Stimulated activated CD4-positive, alpha-beta T cell treated with anti-CD3 and anti-CD28 coated beads, Interleukin-1b, Interleukin-23, amount 100 ng/mL, for 48 hours (primary cell): ENCODE measurements at places on chromosomes 6 and 20.

DNA sequence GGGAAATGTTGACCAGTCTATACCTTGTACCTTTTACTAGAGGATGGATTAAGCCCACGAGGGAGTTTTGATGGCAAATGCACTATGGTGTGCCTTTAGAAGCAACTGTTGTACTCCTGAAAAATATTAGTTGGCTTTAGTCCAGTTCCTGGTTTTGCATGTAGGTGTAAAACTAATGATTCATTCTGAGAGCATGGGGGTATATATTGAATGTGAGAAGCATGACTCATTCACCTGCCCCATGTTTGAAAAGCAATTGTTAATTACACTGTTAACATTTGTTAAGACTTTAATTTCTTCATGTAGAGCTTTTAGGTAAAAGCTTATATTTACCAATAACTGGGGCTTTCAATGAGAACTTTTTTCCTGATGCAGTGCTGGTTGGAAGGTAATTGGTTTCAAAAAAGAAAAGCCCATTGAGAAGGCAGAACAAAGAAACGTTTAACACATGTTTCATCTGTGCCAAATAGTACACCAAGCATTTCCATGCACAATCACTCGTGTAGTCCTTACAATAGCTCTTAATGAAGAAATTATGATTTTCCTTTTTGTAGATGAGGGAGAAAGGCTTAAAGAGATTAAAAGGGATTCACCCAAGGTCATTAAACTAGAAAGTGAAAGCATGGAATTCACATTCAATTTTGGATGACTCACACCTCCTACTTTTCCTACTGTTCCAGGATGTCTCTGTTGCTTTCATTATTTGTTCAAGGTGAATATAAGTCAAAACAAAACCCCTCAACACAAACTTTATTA, 134.1 kb downstream of the CCDC170 start:
- no peak for DNase-seq

DNA sequence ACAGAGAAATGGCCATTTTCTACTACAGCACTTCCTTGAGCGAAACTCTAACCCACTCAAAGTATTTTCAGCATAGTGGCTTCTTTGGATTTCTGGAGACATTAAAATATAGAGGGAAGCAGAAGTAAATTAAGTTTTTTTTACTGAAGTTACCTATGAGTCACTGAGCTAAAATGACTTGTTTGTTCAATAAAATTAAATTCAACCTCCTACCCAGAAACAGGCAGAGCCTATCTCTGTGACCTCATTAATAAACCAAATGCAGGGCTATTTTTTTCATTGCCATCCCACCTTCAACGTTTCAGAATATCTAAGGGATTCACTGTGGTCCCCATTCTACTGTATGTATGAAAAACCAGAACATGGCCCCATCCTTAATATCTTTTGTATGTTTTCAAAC, 133.0 kb downstream of the MTFR2 start:
- DNase-seq: no peak

- no peak for DNase-seq
Measured at GRCh38 chr6:34143196-34143883, 2.5 kb downstream of the GRM4 start.

DNA sequence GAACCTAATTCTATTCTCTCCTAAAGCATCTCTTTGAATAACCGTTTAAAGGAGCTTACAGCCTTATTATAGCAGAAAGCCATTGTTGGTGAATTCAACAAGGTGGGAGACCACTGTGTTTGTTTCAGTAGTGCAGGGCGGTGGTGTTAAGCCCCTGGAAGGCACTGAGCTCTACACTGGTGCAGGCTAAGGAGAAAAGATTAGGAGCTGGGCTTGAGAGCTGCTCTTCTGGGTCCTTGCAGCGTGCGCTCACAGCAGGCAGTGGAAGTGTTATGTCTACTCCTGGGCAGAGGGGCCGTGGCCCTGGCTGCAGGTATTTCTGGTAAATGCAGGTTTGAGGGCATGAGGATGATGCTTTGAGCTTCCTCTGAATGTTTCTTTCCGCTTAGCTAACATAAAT, 361.2 kb downstream of the RNF144B start:
- no peak for DNase-seq

DNA sequence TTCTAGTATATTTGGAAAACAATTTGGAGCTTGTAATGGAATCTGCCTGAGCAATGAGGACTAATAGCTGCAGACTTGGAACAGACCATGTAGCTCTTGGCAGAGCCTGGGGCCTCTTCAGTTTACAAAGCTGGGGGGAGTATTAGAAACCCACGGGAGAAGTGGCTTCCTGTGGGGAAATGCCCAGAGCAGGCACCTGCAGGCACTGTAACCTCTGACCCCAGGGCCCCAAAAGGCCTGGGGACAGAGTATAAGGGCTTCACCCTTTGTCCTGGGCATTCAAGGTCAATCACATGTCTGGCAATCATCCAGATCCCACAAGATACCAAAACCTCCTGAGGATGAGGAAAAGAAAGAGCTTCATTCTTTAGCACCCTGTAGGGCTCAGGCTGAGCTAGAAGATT, 19.4 kb downstream of the PKIG start:
- no peak for DNase-seq

DNA sequence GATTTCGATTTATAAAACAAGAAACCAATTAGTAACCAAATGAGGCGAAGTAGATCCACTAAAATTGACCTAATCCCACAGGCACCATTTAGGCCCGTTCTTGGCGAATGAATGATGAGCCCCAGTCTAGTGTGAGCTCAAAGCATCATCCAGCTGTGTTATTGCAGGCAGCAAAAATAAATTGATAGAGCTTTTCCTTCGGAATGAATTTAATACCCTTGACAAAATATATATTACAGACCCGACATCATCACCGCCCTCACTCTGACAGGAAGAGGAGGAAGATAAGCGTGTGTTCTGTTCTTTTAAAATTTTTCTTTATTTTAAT, 7.8 kb downstream of the SIM1 start:
- DNase-seq: no peak

DNA sequence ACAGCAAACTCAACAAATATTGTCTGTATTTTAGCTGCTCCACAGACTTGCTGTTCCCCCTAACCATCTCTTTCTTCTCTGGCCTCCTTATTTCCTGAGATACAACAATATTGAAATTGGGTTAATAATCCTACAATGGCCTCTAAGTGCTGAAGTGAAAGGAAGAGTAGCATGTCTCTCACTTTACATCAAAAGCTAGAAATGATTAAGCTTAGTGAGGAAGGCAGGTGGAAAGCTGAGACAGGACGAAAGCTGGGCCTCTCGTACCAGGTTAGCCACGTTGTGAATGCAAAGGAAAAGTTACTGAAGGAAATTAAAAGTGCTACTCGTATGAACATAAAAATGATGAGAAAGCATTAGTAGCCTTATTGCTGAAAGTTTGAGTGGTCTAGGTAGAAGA, 63.8 kb downstream of the ELOVL5 start:
- DNase-seq: peak; percentile 23

DNA sequence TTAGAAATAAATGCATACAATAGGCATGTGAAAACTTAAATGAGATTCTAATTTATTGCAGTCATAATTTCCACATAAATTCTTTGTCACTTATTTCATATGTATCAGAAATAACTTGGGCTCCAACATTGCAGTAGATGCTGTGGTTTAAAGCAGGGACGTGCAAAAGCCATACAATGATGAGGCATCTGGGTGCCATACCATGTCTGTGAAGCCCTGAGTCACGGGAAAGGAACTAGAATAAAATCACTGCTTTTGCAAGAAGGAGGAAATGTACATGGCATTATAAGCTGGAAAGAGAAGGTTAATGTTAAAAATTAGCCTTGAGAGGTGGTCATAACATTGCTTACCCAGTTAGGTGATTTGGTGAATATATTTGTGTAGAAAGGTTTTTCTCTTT, 180.4 kb downstream of the SASH1 start:
- DNase-seq: no peak

DNA sequence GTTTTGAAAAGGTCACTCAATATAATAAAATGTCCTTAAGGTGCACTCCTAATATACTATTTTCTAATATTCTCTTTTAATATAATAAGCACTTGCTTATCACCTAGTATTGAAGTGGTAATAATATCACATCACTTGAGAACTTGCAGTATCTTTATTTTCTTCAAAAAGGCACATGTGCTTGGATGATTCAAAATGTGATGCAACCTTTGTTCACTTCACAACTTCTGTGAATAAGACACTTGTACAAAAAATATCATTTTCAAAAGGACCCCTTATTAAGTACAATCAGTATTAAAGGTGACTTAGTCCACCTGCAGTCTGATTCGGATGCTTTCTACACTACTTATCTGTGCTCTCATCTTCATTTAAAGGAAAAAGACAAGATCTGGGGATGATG, 3.4 kb downstream of the PRELID3B start:
- no peak for DNase-seq

DNA sequence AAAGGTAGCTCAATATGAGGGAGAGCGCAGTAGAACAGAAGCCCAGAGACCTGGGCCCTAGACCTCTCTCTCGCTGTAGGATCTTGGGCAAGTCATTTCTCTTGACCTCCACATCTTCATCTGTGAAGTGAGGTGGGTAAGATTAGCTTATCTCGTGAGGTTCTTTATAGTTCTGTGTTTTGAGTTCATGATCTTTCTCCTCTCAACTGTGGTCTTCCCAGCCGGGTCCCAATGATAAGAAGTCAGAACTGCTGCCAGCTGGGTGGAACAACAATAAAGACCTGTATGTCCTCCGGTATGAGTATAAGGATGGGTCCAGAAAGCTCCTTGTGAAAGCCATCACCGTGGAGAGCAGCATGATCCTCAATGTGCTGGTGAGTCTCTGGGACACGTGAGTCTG, 6.9 kb downstream of the PSMF1 start:
- no peak for DNase-seq

- no peak for DNase-seq
Measured at GRCh38 chr6:90293319-90293953, 3.2 kb downstream of the BACH2 start.

- DNase-seq: no peak
Measured at GRCh38 chr6:7765575-7766325, 39.9 kb downstream of the BMP6 start.

DNA sequence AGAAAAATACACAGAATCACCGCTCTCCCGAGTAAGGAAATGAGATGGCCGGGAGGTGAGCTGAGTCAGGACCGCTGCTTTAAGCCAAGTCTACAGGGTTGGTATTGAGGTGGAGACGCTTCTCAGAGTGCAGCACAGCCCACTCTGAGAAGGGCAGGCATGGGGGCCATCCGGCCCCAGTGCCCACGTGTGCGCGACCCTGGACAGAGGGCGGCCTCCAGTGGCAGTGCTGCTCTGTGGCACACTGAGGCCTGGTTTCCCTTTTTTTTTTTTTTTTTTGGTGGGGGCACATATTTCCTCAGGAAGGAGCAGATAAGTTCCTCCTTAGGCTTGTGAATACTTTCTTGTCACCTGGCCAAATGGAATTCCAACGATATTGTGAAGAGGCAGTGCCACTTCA, 88.8 kb downstream of the FOXC1 start:
- no peak for DNase-seq

- DNase-seq: no peak
Measured at GRCh38 chr20:32429745-32430360, 71.7 kb downstream of the ASXL1 start.

- DNase-seq: peak; percentile 61
Measured at GRCh38 chr20:45097485-45098102, 3.3 kb downstream of the KCNS1 start.

DNA sequence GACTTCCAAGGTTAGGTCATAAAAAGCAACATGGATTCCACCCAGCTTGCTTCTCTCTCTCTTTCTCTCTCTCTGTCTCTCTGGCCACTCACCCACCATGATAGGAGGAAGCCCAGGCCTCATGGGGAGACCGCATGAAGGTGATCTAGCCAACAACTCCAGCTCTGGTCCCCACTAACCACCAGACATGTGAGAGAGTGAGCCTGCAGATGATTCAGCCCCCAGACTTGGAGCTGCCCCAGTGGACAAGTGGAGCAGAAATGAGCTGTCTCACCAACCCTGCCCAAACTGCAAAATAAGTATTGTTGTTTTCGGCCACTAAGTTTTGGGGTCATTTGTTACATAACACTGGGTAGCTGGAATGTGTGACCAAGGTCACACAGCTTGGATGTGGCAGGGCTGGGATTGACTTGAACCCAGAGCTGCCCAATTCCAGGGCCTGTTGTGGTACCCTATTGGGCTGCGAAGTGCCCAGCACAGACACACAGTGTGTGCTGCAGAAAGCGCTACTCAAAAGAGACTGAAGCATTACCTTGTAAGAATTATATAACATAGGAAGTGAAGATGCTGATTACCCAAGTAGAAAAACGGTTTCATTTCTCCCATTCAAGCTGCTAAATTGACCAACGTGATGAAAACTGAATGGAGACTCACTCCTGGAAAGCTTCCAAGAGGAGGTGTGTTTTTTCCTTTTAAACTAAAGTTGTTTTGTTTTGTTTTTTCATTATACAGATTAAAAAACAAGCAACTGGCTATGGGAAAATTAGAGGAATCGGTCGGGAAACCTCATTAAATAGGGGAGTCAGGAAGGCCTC, 9.1 kb upstream of the TLDC2 start:
- DNase-seq: no peak

- DNase-seq: no peak
Measured at GRCh38 chr6:115365783-115366182, 694.9 kb downstream of the FRK start.

- DNase-seq: peak; percentile 24
Measured at GRCh38 chr6:166757232-166758135, 130.4 kb upstream of the RPS6KA2 start.

DNA sequence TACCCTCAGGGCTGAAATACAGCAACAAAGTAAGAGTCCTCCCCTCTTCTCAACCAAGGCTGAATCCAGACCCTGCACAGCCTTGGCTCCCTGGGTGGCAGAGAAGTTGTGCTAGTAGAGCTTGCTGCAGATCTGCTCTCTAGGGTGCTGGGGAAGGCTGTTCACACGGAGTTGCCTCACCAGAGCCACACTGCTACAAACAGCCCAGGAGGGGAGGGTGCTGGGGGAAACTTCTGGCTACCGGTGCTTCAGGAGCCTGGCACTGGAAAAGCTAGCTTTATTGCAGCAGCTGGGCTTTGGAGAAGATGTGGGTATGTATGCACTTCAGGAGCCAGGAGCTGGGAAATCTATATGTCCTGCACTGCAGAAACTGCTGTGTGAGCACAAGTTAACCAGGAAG, 37.6 kb upstream of the SUPT3H start:
- DNase-seq: no peak

- DNase-seq: no peak
Measured at GRCh38 chr6:122619309-122619708, 9.1 kb downstream of the PKIB start.

DNA sequence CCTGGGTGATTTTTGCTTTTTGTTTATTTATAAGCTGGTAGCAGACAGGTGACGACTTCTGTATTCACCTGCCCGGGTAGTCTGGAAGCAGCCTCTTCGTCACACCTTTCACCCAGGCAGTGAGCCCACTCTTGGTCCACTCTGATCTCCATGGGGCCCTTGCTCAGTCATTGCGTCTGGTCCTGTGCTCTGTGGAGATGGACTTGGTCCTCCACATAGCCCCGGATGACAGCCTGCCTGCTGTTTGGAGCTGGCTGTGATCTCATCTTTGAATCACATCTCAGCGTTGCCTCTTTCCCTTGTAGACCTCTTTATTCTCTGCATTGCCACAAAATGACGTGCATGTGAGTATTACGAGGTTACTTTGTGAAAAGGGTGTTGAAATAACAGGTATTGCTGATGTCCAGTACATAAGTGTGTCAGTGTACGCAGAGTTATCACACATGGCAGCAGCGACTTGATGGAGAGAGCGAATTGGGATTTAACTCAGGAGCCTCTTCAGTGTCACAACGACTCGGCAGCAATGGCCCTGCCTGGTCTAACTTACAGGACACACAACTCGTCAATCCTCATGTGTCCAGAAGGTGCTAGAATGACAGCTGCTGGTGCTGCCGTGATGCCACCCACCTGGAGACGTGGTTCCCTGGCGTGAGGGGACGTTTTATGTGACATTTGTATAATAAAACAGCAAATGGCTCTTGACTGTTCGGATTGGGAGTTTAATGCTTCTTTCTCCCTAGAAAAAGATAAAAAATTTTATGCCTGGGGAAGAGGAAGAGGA, 24.2 kb upstream of the FRMD1 start:
- no peak for DNase-seq
